AG04450 (cell line): ENCODE measurements at places on chromosomes 7 and 10. TPM values are rescaled to one million over a fixed set of nuclear protein-coding genes. Genes with fewer than 3 reads are reported as not detected.
A peak's percentile ranks its signal among the peaks of the same experiment; 100 is the strongest.

DNA sequence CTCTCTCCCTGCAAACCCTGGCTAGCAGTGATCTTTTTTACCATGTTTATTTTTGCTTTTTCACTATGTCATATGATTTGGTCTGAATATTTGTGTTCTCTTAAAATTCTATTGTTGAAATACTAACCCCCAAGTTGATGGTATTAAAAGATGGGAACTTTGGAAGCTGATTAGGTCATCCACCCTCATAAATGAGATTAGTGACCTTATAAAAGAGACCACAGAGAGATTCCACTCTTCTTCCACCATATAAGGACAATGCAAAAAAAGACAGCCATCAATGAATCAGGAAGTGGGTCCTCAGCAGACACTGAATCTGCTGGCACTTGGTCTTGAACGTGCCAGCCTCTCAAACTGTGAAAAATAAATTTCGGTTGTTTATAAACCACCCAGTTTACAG, 112.8 kb upstream of the KCND2 start:
- DNase-seq, result no peak

DNA sequence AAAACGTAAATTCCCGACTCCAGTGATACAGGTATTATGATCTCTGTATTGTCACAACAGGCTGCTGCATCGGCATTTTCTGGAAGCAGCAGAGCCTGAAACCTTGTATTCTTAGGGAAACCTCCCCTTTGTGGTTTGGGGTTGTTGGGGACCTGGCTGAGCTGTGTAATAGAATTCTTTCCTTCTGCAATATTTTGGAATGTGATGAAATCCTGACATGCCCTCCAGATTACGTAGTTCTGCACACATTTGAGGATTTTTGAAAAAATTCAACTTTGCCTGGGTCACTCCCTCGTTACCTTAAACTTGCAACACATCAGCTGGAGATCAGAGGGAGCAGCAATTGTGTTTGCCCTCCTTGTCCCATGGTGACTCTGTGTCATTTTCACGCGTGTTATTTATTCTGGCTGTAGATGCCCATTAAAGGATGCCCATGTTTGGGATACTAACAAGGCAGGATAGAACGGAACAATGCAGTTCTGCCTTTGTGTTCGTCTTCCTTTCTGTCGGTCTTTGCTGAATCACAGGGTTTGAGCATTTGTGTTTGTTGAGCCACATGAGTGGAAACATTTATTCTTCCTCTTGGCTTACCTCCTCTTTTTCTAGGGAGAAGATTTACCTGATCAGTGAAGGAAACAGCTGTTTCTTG, 181.7 kb downstream of the TCF7L2 start:
- peak; percentile 42 for DNase-seq

DNA sequence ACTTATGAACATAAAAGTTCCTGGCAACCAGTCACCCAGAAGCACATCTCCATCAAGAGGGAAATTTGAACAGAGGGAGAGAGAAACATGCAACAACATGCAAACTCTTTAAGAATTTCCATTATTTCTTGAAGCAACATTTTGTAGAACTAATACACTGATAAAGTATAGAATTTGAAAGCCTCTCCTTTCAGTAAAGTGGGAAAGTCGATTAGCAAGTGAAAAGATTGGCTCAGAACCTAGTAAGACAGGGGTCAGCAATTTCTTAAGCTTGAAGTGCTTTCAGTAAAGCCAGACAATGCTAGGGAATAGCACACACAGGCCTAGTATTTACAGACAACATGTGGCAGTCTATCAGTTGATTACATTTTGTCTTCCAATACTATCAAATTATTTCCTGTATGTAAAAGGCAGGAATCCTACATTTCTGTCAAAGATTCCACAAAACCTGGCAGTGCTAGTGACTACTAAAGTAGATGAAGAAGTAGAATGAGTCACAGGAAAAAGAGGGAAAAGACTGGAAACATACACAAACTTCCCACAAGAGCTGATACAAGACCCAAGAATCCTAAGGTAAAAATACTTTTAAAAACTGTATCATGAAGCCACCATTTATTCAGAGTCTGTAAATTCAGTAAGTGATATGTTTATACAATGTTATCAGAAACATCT, 25.2 kb downstream of the DNAJC1 start:
- no peak for DNase-seq

- peak; percentile 55 for DNase-seq
These were observed 4.7 kb upstream of the SPAG6 start for GRCh38 chr10:22340329-22341189.

- DNase-seq, result no peak
These were observed 28.1 kb downstream of the AGAP3 start for GRCh38 chr7:151114151-151115090.

DNA sequence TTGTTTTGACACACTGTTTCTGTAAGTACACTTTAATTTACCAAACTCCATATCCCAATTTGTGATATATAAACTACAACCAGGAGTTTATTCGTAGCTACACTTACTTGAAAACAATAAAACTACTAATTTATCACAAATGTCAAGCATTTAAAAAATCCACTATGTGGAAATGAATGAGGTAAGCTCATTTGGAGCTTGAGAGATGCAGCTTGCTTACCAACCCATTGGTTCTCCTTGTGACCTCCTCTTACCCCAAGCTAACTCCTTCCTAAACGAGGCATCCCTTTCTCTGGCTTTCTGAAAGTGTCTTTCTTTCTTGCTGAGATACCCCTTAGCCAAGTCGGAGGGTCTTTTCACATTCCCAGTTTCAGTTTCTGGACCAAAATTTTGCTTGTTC, 2.5 kb downstream of the OR6V1 start:
- no peak for DNase-seq

DNA sequence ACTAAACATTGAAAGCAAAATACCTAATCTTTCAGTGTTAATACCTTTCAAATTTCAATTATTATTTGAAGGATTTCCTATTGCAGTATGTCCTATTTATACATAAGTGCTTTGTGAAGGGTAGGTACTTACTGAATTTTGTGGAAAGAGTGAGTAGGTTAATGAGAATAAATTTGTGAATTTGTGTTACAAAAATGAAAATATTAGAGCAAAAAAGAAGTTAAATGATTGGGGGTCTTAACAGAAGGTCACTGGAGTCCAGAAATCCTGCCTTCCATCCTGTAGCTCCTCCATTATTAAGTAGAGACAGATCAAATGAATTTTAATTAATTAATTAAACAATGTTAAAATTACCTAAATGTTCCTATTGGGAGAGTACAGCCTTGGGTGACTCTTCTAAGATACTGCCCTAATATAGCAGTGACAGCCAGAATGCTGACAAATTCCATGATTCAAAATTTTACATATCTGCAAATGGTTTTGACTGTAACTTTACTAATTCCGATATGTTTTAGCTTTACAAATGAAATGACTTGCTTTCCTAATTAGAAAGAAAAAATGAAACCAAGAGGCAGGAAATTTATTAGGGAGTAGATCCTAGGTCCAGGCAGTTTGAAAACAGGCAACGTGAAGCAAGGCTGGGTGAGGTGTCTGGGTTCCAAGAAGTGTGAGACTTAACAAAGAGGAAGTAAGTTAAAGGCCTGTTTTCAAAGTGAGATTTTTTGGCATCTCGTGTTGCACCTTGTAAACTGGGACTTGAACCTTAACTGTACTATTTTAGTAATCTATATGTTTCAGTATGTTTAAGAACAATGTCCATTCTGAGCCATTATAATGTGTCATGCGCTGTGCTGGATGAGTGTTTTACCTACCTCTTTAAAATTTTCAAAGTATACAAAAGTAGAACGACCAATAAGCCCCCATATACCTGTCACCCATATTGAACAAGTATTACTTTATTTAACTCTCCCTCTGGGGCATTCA, 1.5 kb downstream of the PIK3CG start:
- DNase-seq, result no peak

ARHGEF5 gene
- polyA plus RNA-seq, result 0.47 and 0.79 TPM in 2 replicates
